ENCODE measurements at places on chromosomes 5 and 9. TPM values are rescaled to one million over a fixed set of nuclear protein-coding genes. Genes with fewer than 3 reads are reported as not detected.
A peak's percentile ranks its signal among the peaks of the same experiment; 100 is the strongest.

Gene SLC2A6
- polyA plus RNA-seq: 1.2 TPM

Gene FAM169A
- 0.76 TPM for polyA plus RNA-seq

Gene MZB1
- polyA plus RNA-seq: 0.52 TPM

Gene ANKRD20A1
- polyA plus RNA-seq: 0.33 TPM

Gene PAPPA
- 0.49 TPM for polyA plus RNA-seq

Gene OBP2B
- polyA plus RNA-seq: not detected

Gene AGXT2
- not detected for polyA plus RNA-seq

Gene TMEM171
- 0.58 TPM for polyA plus RNA-seq

Gene KIF24
- polyA plus RNA-seq: 15.9 TPM

Gene GABRA1
- polyA plus RNA-seq: not detected

Gene GPR151
- polyA plus RNA-seq: not detected

Gene CCDC152
- 3.6 TPM for polyA plus RNA-seq

Gene OR1J2
- polyA plus RNA-seq: not detected

Gene CNTNAP3B
- 5.6 TPM for polyA plus RNA-seq

DNA sequence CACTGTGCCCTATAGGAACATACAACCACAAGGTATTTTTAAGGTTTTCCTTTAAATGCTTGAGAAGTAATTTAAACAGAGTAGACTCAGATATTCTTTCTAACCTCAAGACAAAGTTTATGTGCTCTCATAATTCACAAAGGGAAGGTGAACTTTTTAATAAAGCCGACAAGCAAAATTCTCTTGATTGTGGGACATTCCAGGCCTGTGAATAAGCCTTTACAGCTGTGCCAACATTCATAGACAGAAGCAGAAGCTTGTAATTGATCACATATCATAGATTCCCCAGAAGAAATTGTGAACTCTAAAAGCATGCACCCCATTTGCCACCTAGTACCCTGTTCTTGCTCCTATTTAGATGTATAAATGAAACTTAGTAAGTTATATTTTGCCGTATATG, 1107.8 kb upstream of the SEMA6A start:
- no peak for DNase-seq

GRCh38 chr9:90423661-90424193, 218.9 kb downstream of the DIRAS2 start:
- DNase-seq: no peak

DNA sequence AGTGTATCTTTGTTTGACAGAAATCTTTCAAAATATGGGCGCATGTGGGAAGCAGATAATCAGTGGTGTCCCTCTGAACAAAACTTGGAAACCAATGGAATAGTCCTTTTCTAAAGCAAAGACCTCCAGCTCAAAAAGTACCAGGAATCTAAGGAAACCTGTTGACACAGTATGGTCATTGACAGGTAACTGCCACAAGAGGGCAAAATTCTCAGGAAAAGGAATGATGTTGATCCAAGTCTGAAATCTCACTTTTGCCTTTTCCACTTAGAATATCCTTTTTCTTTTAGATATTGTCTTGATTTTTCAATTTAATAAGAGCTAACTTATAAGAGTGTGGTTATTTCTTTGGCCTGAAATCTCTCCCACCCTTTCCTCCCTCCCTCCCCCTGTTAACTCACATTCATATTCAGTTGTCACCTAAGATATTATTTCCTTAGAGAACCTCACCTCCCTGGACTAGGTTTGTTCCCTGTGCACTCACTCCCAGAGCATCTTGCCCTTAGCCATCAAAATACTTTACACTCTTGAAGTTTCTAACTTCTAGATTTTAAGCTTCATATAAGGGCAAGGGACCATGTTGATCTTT, 59.0 kb upstream of the BARX1 start:
- no peak for DNase-seq

- no peak for DNase-seq
Observed at GRCh38 chr9:126443144-126443543, 116.5 kb downstream of the MVB12B start.

DNA sequence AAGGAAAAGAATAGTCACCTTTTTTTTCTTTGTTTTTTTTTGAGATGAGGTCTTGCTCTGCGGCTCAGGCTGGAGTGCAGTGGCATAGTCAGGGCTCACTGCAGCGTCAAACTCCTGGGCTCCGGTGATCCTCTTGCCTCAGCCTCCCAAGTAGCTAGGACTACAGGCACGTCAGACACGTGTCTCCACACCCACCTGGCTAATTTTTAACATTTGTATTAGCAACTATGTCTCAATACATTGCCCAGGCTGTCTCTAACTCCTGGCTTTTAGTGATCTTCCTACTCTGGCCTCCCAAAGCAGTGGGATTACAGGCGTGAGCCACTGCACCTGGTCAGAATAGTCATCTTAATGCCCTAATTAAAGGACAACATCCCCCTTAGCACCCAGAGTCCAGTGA, 54.4 kb upstream of the CTSL start:
- DNase-seq: no peak

- no peak for DNase-seq
Observed at GRCh38 chr5:113387844-113388243, 46.9 kb downstream of the TSSK1B start.

- DNase-seq: no peak
Observed at GRCh38 chr5:150206098-150206778, 16.4 kb downstream of the SLC6A7 start.

DNA sequence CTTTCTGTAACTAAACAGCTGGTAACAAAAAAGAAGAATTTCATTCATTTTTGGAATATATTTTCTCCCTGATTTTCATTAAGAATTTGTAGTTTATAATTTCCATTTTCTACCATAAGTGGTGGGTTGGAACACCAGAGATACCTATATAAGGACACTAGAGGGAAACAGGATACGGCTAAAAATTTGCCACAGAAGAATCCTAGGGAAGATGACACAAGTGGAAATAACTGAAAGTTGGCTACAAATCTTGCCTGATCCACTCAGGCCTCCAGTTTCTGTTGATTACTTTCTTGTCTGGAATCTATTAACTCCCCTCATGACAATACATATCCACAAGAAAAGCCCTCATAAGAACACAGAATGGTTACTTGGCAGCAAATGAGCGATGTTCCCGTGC, 46.8 kb downstream of the FREM1 start:
- peak; percentile 51 for DNase-seq

GRCh38 chr9:28001096-28001495, 427.8 kb upstream of the C9orf72 start:
- no peak for DNase-seq

GRCh38 chr5:126490167-126490940, 67.1 kb downstream of the GRAMD2B start:
- DNase-seq: no peak

GRCh38 chr5:133933670-133934295, 34.6 kb downstream of the C5orf15 start:
- DNase-seq: no peak

DNA sequence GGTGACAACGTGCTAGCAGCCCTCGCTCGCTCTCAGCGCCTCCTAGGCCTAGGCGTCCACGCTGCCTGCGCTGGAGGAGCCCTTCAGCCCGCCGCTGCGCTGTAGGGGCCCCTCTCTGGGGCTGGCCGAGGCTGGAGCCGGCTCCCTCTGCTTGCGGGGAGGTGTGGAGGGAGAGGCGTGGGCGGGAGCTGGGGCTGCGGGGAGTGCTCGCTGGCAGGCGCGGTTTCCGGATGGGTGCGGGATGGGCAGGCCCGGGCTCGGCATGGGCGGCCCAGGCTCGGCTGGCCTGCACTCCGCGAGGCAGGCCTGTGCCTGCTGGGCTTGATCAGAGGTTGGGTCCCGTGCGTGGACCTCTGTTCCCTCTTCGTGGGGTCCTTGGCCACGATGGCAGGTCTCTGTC, 472.6 kb downstream of the PRR16 start:
- no peak for DNase-seq

GRCh38 chr9:81619353-81620001, 69.9 kb downstream of the TLE1 start:
- DNase-seq: no peak

GRCh38 chr5:158389786-158390185, 530.8 kb upstream of the CLINT1 start:
- DNase-seq: no peak

DNA sequence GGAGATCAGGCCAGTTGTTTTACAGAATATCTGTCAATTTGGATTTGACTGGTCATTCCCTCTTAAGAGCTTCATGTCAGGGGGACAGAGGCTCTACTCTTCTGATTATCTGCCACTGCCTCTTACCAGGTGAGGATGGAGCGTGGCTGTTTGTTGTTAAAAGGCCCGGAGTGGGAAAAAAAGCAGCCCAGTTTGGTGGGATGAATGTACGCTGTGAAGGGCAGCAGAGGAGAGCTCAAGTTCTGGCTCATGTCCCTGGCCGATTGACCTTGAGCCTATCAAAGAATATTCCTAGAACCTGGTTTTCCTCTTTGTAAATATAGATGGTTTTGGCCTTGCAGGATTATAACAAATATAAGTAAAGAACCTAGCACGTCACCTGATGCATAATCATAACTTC, 16.3 kb upstream of the SHB start:
- no peak for DNase-seq
